ENCODE measurements at places on chromosomes 2 and 18. TPM values are rescaled to one million over a fixed set of nuclear protein-coding genes. Genes with fewer than 3 reads are reported as not detected.

DNA sequence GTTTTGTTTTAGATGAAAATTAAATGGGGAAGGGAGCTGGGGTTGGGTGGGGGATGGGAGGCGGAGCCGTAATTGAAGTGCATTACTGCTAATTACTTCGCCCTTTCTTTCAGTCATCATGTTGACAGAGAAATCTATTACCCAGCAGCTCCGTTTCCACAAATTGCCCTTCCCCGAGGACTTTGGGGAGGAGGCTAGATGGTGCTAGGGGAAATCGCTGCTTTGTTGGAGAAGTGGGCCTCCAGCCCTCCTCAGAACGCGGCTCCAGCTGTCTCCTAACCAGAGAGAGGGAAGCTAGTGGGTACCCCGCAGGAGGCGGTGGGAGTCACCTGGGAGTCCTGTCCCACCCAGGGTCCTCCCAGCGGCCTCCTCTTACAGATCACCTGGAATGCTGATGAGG is 130.9 kb upstream of the MYCN start:
- H3K36me3 ChIP-seq, result no peaks in the 10 kb centered on the region
- no peak for DNase-seq
- H3K4me3 ChIP-seq, result no peak overlapping the region
- H3K27ac ChIP-seq, result no peak overlapping the region

GRCh38 chr2:85994897-85995647 is 106.3 kb upstream of the ST3GAL5 start:
- H3K27ac ChIP-seq, result peak overlapping the region; percentile 98
- peaks cover 63% of the 10 kb centered on the region for H3K4me1 ChIP-seq
- no peak overlapping the region for H3K4me3 ChIP-seq
- H3K27me3 ChIP-seq, result no peaks in the 10 kb centered on the region
- DNase-seq, result no peak

DNA sequence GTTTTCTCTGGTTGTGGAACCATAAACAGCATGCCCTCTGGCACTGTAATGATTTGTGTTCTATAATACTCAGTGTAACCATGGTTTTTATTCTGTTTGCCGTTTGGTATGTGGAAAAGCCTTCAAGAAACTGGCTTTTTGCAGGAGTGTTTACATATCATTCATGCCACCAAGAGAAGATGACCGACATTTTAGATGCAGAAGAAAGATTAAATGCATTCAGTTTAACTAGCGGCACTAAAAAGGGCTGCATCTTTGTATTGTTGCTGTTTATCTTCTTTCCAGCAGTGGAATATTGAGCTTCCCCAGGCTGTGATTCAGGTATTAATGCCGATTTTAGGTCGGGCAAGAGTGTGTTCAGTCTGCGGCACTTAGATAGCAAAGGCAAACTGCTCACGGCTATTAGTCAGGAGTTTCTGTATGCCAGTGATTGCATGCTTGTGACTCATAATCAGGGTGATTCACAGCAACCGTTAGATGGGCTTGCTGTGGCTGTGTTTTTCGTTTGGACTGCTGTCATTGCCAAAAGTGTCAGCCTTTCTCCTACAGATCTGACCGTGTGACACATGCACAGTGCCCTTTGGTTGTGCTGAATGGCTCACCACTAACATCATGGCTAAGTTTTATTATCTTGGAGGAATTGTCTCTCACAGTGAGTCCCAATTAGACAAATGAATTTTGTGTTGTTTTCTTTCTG is 479.7 kb downstream of the PARD3B start:
- no peak overlapping the region for H3K27ac ChIP-seq
- H3K36me3 ChIP-seq, result no peaks in the 10 kb centered on the region
- no peaks in the 10 kb centered on the region for H3K4me1 ChIP-seq

DNA sequence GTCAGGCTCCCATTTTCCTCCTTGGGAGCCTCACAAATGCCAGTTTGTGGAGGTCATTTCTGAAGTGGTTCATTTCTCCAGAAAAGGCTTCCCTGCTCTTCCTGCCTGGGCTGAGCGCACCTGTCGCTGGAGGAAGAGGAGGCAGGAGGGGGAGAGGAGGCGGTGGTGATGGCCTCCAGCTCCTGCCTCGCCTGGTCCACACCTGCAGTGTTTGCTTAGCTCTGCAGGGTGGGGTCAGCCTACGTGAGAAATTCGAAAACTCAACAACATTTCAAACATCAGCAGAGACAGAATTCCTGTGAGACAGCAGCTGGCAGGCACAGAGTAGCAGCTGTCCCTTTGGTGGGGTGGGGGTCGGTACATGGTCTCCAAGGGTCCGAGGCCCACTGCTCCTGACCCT is 7.9 kb downstream of the IMPA2 start:
- peaks cover 41% of the 10 kb centered on the region for H3K4me1 ChIP-seq
- H3K36me3 ChIP-seq, result no peaks in the 10 kb centered on the region
- no peaks in the 10 kb centered on the region for H3K27me3 ChIP-seq

DNA sequence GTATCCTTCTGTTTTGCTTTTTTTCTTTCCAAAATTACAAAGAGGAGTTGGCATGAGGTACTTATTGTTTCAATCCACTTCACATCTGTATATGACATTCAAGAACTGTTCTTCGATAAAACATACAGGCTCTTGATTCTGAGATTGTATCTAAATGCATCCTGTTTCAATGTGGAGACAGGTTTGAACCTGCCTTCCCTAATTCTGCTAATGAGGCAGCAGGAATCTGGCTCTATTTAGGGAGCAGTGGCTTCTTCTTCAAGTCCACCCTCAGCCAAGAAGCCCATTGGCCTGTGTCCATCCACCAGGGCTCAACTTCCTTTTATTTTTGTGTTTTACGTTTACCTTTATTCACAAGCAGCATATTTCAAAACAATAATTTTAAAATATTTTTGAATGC is 84.8 kb upstream of the PIK3C3 start:
- DNase-seq, result no peak
- no peak overlapping the region for H3K27ac ChIP-seq
- H3K4me1 ChIP-seq, result no peaks in the 10 kb centered on the region
- no peaks in the 10 kb centered on the region for H3K27me3 ChIP-seq
- H3K36me3 ChIP-seq, result no peaks in the 10 kb centered on the region
- H3K4me3 ChIP-seq, result no peak overlapping the region

DNA sequence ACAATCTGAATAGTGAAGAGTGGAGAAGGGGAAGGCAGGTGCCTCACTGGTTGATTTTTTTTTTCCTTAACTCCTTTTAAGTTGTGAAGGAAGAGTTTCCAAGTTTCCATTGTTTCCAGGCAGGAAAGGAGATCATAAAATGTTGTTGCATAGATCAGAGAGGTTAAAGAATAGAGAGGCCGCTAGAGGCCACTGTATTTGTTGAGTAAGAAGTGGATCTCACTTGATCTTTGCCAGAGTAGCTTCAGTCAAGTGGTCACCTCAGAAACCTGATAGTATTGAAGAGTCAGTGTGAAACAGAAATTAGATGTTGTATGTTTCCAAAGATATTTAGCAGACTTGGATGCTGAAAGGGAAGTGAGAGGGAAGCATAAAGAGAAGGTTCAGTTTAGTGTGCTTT is 17.6 kb downstream of the CTNNA2 start:
- no peaks in the 10 kb centered on the region for H3K4me1 ChIP-seq
- no peaks in the 10 kb centered on the region for H3K36me3 ChIP-seq
- no peak overlapping the region for H3K27ac ChIP-seq
- DNase-seq, result no peak
- H3K4me3 ChIP-seq, result no peak overlapping the region
- no peaks in the 10 kb centered on the region for H3K27me3 ChIP-seq

DNA sequence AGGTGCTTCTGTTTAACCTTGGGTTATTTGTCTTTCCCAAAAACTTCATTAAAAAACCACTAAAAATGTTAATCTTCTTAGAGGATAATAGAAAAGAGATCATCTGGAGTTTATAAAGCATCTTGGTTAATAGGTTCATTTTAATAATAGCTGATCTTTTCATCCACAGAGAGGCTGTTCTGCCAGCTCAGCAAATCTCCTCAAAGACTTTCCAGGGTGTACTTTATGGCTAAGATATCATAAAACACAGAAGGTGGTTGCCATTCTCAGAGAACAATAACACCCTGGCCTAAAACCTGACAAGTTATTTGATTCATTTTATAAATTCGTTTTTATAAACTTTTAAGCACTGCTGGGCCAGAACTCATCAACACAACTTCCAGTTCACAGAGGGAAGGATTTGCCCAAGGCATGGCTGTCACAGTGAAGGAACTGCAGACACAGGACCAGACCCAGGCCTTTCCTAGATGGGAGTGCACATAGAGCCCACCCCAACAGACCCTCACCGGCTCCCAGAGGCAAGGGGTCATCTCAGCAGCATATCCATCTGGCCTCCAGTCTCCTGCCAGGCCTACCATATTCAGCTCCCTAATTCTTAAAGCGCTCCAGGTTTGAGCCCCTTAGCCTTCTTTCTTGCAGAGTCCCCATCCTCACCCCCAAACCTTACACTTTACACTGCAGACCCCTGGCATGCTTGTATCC is 203.4 kb upstream of the RAB6C start:
- no peaks in the 10 kb centered on the region for H3K4me1 ChIP-seq
- no peaks in the 10 kb centered on the region for H3K36me3 ChIP-seq
- H3K4me3 ChIP-seq, result no peak overlapping the region

GRCh38 chr2:39606585-39606984 is 59.1 kb upstream of the TMEM178A start:
- no peak overlapping the region for H3K4me3 ChIP-seq
- H3K27me3 ChIP-seq, result no peaks in the 10 kb centered on the region
- H3K36me3 ChIP-seq, result no peaks in the 10 kb centered on the region
- H3K27ac ChIP-seq, result no peak overlapping the region

GRCh38 chr2:10402062-10402585 is 46.0 kb downstream of the ODC1 start:
- peak overlapping the region; percentile 71 for H3K27ac ChIP-seq
- H3K36me3 ChIP-seq, result no peaks in the 10 kb centered on the region
- no peak overlapping the region for H3K4me3 ChIP-seq
- peaks cover 13% of the 10 kb centered on the region for H3K4me1 ChIP-seq

GRCh38 chr2:39781697-39782096 is 2.6 kb upstream of the THUMPD2 start:
- peaks cover 18% of the 10 kb centered on the region for H3K4me1 ChIP-seq
- DNase-seq, result no peak
- no peaks in the 10 kb centered on the region for H3K27me3 ChIP-seq
- no peaks in the 10 kb centered on the region for H3K36me3 ChIP-seq
- H3K4me3 ChIP-seq, result no peak overlapping the region
- H3K27ac ChIP-seq, result no peak overlapping the region

- H3K36me3 ChIP-seq, result no peaks in the 10 kb centered on the region
- H3K4me1 ChIP-seq, result no peaks in the 10 kb centered on the region
Observed at GRCh38 chr2:6506361-6506794, 359.3 kb downstream of the CMPK2 start.

- H3K27ac ChIP-seq, result no peak overlapping the region
- no peak for DNase-seq
- no peak overlapping the region for H3K4me3 ChIP-seq
- H3K4me1 ChIP-seq, result peaks cover 23% of the 10 kb centered on the region
- H3K36me3 ChIP-seq, result no peaks in the 10 kb centered on the region
- H3K27me3 ChIP-seq, result no peaks in the 10 kb centered on the region
Observed at GRCh38 chr2:62296034-62296831, 100.3 kb downstream of the B3GNT2 start.

The EFHD1 gene
- 17.5 TPM for total RNA-seq

The SERPINB4 gene
- not detected for total RNA-seq

The ABCG5 gene
- total RNA-seq, result not detected

The RND3 gene
- 13.7 TPM for total RNA-seq

Measured in thyroid gland (tissue), 4 donors.